ENCODE measurements at places on chromosomes 11 and 22. TPM values are rescaled to one million over a fixed set of nuclear protein-coding genes. Genes with fewer than 3 reads are reported as not detected.

Gene MAPK8IP2
- total RNA-seq: 0.16 TPM

- no peak for DNase-seq
Observed at GRCh38 chr22:36852056-36852973, 8.5 kb upstream of the NCF4 start.

DNA sequence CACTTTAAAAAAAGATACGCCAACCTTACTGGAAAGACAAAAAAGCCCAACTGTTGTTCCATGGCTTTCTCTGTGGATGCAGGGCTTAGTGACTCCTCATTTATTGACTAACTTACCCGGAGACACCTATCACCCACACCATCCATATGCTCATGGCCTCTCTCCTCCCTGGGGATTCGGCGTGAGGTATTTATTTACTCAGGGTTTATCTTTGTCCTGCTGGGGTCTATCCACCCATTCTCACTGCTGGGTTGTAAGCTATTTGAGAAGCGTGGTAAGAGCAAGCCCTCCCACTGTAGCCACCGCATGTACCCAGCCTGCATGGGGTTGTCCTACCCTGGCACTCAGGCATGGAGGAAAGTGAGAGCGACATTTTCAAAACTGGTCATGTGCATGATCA is 93.6 kb downstream of the NELL1 start:
- DNase-seq: no peak

Gene NTM
- not detected for total RNA-seq

DNA sequence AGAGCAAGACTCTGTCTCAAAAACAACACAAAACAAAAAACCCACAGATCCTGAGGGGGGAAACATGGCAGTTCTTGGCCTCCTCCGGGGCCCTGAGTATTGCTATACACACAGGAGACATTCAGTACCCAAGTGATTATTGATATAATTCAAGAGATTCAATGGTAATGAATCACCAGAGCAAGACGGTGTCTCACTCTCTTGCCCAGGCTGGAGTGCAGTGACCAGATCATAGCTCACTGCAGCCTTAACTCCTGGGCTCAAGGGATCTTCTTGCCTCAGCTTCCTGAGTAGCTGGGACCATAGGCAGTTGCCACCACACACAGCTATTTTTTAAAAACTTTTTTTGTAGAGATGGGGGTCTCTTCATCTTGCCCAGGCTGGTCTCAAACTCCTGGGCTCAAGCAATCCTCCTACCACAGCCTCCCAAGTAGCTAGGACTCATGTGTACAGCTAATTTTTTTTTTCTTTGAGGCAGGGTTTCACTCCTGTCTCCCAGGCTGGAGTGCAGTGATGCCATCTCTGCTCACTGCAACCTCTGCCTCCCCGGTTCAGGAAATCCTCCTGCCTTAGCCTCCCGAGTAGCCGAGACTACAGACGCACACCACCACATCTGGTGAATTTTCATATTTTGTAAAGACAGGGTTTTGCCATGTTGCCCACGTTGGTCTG is 21.8 kb upstream of the PIK3C2A start:
- DNase-seq: no peak

- no peak for DNase-seq
Observed at GRCh38 chr11:104332110-104332509, 168.2 kb upstream of the PDGFD start.

DNA sequence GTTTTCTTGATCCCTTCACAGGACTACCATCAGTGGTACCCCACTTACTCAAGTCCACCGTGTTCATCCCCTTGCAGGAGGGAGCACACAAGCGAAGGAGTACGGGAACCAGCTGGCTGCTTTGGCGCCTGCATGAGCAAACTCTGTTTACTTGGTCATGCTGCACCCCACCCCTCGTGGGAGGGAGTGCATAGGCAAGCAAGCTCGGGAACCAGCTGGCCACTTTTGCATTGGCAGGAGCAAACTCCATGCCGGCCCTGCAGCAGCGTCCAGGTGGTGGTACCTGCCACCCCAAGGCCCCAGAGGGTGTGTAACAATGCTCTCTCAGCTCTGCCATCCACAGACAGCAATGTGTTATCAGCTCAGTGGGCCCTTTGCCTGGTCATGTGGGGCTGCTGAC is 737.8 kb downstream of the FAM181B start:
- DNase-seq: no peak

Gene APOL1
- 19.3 TPM for total RNA-seq

GRCh38 chr11:64367931-64368672 is 9.1 kb downstream of the RPS6KA4 start:
- DNase-seq: no peak

DNA sequence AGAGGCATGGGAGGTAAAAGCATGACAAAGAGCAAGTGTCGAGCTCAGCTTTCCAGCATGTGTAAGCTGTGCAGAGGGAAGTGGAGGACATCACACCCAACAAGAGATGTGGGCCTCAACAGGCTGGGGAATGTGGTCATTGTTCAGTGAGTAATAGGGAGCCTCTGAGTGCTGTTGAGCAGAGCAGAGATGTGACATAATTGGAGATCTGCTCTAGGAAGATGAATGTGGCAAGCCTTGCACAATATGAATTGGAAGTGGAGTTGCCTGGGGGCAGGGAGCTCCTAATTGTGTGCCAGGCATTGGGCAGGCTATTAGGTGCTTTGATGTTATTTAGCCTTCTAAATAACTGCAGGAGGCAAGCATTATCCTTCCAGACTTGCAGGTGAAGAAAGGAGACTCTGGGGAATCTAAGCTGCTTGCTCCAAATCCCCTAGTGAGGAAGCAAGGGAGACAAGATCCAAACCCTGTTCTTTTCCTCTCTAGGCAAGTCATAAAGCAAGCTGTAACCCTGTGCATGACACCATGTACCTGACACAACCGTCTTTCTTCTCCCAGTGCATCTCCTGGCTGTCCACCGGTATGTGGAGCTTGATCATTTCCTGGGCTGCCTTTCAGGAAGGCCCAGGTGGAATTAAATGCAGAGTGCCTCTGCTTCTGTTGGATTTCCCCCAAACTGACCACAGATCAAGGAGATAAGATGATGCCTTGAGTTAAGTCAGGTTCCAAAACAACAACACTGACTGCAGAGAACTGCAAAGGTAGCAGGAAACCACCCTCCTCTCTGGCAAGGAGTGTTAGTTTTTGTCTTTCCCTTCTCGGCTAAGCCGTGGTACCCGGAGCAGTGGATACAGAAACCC is 221.4 kb downstream of the TENM4 start:
- DNase-seq: no peak

Gene NLRP6
- 3.7 TPM for total RNA-seq
